Activated CD8-positive, alpha-beta T cell treated with anti-CD3 and anti-CD28 coated beads for 36 hours (primary cell): ENCODE measurements at places on chromosomes 5 and 9.
A peak's percentile ranks its signal among the peaks of the same experiment; 100 is the strongest.

DNA sequence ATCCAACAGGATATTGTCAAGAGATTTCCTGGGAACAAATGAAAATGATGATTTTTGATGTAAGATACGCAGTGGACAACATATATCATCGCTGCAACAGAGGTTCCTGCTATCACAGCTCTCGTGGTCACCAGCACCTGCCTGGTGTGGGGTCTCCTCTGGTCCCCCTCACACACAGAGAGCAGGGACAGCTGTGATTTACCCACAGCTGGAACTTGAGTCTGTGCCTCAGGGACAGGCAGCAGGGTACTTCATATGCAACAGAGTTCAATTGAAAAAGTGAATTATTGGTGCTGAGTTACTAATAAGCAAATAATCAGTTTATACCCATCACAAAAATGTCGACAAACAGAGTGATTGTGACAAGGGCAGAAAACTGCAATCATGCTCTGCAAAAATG is 93.4 kb downstream of the LMX1B start:
- DNase-seq: no peak

GRCh38 chr5:7881816-7882215 is 12.9 kb downstream of the MTRR start:
- no peak for DNase-seq

DNA sequence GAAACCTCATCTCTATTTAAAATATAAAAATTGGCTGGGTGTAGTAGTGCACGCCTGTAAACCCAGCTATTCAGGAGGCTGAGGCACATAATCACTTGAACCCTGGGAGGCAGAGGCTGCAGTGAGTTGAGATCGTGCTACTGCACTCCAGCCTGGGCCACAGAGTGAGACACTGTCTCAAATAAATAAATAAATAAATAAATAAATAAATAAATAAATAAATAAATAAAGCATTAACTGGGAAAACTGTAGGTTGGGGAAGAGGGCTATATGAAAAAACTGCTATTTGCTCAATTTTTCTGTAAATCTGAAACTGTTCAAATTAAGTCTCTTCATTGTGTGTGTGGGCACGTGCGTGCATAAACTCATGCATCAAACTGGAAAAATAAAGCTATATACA is 59.9 kb upstream of the RAPGEF6 start:
- no peak for DNase-seq

- DNase-seq: peak; percentile 83
Observed at GRCh38 chr5:317086-317811, 4.3 kb upstream of the AHRR start.

DNA sequence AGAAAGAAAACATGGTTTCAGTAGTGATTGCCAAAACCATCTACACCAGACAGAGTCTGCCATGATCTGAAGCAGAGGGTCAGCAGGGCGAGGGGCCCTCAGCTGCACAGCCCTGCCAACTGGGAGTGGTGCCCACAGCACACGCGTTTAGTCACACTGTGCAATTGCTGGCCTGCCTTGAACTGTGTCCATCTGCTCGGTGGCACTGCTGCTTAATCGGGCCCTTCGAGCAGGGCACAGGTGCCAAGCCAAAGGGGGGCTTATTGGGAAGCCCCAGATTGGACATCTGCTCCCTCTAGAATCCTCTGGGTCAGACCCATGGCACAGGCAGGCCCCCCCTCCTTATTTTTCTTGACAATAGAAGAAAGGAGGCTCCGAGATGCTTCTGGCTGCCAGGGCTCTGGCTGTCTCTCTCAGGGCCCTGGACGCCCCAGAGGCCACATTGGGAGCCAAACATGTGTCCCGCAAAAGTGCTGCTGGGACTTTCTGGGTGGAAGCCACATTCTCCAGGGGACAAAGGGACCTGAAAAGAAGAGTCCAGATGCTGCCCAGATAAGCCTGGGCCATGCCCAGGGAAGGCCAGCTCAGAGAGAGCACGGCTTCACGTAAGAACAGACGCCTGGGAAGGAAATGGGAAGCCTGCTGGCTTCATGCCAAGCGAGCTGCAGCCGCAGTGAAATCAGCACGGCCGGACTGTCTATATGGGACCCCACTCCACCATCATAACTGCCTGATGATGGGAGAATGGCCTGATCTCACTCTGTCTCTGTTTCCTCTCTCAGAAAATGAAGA is 349.2 kb downstream of the GADD45G start:
- no peak for DNase-seq

- DNase-seq: no peak
Observed at GRCh38 chr9:96258967-96259366, 43.0 kb downstream of the HSD17B3 start.

GRCh38 chr5:2371419-2371710 is 380.1 kb downstream of the IRX2 start:
- no peak for DNase-seq

- DNase-seq: no peak
Observed at GRCh38 chr5:138793575-138793974, 40.4 kb downstream of the CTNNA1 start.

DNA sequence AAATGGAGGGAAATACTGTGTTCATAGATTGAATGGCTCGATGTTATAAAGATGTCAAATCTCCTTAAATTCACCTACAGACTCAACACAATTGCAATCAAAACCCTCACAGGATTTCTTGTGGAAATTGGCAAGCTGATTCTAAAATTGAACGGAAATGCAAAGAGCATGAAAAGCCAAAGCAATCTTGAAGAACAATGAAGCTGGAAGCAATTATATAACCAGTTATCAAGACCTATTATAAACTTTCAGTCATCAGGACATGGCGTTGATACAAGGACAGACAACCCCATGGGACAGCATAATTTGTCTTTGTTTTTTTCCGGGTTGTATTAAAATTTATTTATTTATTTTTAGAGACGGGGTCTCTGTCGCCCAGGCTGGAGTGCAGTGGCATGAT is 53.5 kb upstream of the OTULINL start:
- DNase-seq: no peak

- DNase-seq: no peak
Observed at GRCh38 chr9:95088421-95089161, 228.9 kb downstream of the FANCC start.

- DNase-seq: no peak
Observed at GRCh38 chr5:124104821-124105220, 592.8 kb downstream of the CSNK1G3 start.

- no peak for DNase-seq
Observed at GRCh38 chr9:102534031-102534430, 461.1 kb upstream of the CYLC2 start.

- peak; percentile 20 for DNase-seq
Observed at GRCh38 chr9:21455320-21455719, 15.1 kb downstream of the IFNA1 start.

DNA sequence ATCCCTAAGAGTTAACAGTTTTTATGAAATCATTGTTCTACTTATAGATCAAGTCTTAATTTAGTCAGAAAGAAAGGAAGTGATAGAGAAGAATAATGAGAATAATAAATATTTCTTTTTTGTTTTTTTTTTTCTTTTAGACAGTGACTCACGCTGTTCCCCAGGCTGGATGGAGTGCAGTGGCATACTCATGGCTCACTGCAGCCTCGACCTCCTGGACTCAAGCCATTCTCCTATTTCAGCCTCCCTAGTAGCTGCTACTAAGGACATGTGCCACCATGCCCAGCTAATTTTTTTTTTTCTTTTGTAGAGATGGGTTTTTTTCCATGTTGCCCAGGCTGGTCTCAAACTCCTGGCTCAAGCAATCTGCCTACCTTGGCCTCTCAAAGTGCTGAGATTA is 11.0 kb downstream of the IFNA21 start:
- DNase-seq: no peak

DNA sequence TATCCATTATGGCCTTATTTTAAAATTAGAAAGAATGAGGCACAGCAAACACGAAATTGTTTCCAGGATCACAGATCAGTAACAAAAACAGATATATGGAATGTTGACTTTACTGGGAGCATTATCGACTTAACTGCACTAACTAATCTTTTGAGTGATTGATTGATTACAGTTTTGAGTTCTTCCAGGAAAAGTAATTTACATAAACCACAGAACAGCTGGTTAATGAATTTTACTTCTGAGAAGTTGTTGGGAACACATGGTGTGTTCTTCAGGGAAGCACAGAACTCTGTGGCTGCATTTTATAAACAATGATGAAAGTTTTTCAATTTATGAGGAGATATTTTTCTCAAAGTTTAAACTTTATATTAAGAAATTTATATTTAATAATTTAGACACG is 802.4 kb upstream of the ACO1 start:
- no peak for DNase-seq

DNA sequence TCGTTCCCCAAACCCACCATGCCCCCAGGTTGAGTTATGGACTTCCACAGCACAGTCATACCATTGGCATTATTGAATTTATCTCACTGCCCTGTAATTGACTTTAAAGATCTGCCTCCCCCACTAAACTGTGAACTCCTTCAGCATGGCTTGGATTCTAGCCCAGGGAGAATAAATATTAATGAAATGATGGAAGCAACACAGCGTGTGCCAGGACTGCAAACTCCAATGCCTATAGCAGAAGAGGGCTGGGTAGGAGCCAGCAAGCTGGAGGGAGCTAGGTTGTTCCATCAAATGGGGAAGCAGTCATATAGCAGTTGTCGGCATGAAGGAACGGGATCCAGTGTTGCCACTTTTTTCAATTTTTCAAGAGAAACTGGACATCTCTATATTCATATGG is 69.0 kb upstream of the MSX2 start:
- no peak for DNase-seq

GRCh38 chr5:14716755-14717752 is 52.5 kb downstream of the OTULIN start:
- no peak for DNase-seq

- no peak for DNase-seq
Observed at GRCh38 chr9:117526674-117527073, 111.8 kb upstream of the ASTN2 start.

GRCh38 chr9:30534455-30534854 is 1850.0 kb upstream of the ACO1 start:
- no peak for DNase-seq

DNA sequence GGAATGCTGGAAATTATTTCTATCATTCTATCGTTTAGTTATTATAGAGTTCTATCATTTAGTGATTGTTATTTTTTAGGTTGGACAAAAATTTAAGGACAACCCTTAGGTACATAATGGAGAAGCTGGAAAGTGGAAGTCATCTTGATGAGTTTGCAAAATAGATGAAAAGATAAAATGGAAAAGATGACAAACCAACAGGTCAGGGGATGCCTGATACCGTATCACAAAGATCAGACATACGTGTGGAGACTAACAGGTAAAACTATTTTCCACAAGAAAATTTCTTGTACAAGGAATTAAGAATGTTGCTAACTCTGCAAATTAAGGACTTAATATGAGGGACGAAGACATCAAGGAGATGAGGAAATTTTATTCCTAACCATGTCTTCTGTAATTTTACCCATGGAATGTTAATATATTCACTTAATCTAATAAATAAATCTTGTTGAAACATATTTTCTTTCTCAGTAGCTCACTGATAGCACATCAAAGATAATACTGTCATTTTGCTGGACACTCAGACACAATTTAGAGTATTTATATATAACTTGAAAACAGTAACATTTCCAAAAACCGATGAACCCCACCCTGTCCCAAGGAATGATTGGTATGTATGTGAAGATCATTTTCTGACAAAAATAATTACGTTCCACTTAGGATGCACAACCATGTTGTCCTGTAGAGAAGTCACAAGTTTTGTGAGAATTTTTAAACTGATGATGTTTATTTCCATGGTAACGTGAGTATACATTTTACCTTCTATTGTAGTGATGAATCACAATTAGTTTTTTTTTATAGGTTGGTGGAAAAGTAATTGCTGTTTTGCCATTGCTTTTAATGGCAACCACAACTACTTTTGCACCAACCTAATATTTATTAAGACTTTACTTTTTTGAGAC is 2.6 kb downstream of the LURAP1L start:
- DNase-seq: no peak

GRCh38 chr5:41695920-41696582 is 174.2 kb downstream of the OXCT1 start:
- no peak for DNase-seq

- no peak for DNase-seq
Observed at GRCh38 chr9:33820231-33820745, 3.3 kb downstream of the UBE2R2 start.

- no peak for DNase-seq
Observed at GRCh38 chr5:145443366-145443765, 391.8 kb downstream of the PRELID2 start.

- DNase-seq: no peak
Observed at GRCh38 chr5:155368490-155368889, 354.9 kb downstream of the KIF4B start.

GRCh38 chr5:148746826-148747535 is 79.4 kb upstream of the ADRB2 start:
- no peak for DNase-seq

GRCh38 chr5:22058620-22059019 is 794.5 kb downstream of the CDH12 start:
- no peak for DNase-seq

GRCh38 chr9:19922476-19923118 is 133.8 kb upstream of the SLC24A2 start:
- no peak for DNase-seq

DNA sequence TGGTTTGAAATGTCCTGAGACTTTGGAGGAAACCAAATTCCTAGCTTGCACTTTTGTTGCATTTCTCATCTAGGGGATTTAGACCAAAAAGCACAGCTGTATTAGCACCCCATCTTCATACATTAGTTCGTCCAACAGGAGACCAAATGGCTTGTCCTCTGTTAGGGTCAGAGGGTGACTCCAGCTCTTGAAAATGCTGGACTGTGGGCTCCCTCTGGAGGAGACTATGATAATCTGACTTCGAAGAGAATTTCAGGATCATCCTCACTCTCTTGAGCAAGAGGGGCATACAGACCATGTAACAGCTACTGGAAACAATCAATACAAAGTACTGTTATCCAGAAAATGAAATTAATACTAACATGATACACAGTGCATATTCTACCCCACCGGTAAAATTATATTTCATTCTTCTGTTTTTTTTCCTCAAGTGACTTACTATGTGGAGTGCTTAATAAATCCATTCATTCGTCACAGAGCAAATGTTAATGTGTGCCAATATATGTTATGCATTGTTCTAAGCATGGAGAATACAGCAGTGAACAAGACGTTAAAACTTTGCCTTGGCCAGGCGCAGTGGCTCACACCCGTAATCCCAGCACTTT is 63.7 kb upstream of the PPP2CA start:
- DNase-seq: peak; percentile 55

- DNase-seq: no peak
Observed at GRCh38 chr9:79567671-79568098, 4.1 kb upstream of the TLE4 start.

DNA sequence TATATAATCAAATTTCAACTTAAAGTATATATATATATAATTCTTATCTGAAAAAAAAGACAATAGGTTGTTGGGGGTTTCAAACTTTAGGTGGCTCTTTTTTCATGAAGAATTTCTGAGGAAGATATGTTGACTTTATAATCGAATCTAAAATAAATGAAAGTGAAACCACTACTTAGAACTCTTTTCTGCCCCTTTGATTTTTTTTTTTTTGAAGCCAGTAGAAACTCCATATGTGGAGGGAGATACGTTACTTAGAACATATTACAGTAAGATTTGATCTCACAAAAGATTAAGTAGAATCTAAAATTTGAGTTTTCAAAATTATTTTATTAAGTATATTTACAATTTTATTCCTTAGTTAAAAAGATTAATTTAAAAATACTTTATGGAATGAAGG is 96.9 kb downstream of the ATG10 start:
- no peak for DNase-seq

- no peak for DNase-seq
Observed at GRCh38 chr5:74243634-74244033, 396.9 kb downstream of the ENC1 start.
